Inflammatory macrophage treated with lipopolysaccharide for 4 hours (primary cell): ENCODE measurements at places on chromosomes 5 and 9.
A peak's percentile ranks its signal among the peaks of the same experiment; 100 is the strongest.

DNA sequence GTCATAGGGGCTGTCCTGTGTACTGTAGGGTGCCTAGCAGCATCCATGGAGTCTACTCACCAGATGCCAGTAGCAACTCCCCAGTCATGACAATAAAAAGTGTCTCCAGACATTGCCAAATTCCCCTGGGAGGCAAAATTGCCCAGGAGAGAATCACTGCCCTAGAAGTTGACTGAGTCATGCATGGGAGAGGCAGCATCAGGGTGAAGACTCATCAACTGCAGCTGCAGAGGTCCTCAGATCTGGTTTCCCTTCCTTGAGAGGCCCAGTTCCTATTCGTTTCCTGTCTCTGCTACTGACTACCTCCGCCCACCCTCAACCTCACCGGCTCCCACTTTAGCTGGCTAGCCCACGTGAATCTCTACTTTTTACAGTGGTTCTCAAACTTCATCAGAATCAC is 88.6 kb upstream of the AGXT2 start:
- DNase-seq, result peak; percentile 74

- DNase-seq, result no peak
Observed at GRCh38 chr9:9246726-9247125, 1366.1 kb downstream of the PTPRD start.

DNA sequence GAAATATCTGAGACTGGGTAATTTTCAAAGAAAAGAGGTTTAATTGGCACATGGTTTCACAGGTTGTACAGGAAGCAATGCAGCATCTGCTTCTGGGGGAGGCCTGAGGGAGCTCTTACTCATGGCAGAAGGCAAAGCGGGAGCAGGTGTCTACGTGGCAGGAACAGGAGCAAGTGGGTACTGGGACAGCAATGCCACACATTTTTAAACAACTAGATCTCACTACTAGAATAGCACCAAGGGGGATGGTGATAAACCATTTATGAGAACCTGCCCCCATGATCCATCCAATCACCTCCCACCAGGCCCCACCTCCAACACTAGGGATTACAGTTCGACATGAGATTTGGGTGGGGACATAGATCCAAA is 47.6 kb upstream of the HOMER1 start:
- DNase-seq, result no peak

- peak; percentile 58 for DNase-seq
Observed at GRCh38 chr9:137305060-137305797, 3.2 kb upstream of the NRARP start.

DNA sequence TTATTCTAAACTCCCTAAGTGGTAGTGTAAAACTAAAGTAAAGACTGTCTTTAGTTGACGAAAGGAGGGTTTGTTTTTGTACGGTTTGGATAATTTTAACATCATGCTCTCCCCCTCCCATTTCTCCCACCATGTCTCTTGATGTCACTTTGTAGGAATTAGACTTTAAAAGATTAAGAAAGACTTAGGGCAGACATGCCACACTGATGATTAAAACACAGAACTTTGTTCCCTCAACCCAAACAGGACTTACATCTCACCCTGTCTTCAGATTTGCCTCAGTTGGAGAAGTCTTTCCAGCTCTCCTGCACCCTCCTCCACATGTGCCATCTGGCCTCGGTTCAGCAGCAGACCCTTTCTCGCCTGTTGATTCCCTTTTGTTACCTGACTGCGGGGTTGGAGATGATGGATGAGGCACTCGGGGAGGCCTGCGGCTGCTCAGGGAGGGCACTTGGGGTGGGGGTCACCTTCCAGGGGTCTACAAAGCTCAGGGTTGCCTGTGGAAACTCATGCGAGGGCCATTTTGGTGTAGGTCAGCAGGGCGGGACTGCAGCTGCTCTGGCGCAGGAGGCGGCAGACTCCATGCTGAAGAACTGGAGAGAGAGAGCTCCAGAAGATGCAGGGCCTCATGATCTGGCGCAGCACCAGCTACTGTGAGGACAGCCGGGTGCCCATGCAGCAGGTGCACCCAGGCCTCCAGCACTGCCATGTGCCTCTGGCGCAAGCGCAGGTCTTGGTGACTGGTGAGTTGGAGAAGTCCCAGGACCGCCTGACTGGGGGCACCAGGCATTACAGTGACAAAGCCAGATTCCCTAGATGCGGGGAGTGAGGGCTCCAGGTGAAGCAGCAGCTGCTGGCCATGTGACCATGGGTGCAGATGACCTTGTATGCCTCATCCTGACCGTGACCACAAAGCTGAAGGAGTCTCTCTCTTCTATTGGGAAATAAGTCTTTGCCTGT is 24.5 kb upstream of the EXOC3 start:
- DNase-seq, result no peak

GRCh38 chr5:170495825-170496661 is 7.8 kb upstream of the KCNIP1 start:
- peak; percentile 70 for DNase-seq

DNA sequence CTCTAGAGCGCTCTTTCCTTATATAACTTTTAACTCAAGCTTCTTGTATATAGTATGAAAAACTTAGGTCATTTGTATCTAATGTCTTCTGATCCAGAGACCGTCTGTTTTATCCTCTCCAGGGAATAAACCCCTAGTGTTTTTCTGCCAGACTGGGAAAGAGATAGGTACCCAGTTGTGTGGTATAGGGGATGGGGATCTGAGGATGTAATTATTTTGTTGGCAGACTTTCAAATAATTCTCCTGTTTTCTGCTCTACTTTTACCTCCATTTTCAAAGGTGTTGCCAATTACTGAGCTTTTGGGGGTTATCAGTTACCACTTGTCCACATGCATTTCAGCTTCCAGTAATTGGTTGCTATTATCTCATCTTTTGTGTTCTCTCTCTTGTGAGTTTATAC is 17.9 kb downstream of the CCDC171 start:
- DNase-seq, result no peak

DNA sequence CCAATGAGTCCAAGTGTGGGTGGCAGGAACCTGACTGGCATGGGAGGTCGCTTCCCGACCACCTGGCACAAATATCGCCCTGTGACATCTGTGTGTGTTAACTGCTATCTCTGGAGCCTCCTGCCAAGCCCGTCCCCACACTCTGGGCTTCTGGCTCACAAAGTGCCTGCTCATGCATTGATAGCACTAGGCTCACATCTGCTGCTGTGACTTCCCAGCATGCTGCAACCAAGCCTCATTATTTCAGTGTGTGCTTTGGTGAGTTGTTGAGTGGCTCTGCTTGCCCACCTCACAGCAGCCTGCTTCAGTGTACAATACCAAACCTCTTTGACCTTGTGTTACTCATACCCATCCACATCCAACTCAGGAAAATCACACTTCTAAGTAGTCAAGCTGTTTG is 139.8 kb downstream of the APBA1 start:
- DNase-seq, result no peak

GRCh38 chr9:20225826-20226225 is 396.5 kb downstream of the MLLT3 start:
- peak; percentile 37 for DNase-seq
